ENCODE measurements at places on chromosomes 11 and 22.

DNA sequence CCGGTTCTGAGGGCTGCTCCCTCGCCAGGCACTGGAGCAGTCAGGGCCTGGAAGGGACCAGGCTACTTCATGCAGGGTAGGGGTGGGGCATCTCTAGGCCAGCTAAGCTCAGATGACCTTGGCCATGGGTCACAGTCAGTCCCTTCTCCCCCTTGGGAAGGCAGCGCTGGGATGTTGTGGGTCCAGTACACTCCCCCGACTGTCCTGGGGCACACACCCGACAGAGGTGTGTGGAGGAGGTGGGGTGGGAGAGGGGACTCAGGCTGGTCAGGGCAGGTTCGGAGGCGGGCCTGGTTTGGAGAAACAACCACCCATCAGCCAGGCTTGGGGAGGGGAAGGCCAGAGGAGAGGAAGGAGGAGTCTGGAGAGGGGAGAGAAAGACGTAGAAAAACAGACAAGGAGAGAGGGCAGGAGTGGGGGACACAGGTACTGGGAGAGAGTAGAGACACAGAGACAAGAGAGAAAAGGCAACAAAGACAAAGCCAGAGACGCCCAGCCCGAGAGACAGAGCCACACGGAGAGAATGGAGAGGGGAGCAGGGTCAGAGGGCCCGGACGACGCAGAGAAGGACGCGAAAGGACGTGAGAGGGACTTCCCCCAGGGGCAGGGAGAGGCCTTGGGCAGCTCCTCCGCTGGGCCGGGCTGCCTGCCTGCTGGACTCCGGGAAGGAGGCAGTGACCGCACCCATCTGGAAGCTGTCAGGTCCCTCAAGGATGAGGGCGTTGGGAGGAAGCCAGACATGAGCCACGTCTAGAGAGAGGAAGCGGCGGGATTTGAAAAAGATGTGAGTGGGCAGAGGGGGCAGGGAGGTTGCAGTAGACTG, 30.6 kb upstream of the TSKU start:
- no peak for DNase-seq

DNA sequence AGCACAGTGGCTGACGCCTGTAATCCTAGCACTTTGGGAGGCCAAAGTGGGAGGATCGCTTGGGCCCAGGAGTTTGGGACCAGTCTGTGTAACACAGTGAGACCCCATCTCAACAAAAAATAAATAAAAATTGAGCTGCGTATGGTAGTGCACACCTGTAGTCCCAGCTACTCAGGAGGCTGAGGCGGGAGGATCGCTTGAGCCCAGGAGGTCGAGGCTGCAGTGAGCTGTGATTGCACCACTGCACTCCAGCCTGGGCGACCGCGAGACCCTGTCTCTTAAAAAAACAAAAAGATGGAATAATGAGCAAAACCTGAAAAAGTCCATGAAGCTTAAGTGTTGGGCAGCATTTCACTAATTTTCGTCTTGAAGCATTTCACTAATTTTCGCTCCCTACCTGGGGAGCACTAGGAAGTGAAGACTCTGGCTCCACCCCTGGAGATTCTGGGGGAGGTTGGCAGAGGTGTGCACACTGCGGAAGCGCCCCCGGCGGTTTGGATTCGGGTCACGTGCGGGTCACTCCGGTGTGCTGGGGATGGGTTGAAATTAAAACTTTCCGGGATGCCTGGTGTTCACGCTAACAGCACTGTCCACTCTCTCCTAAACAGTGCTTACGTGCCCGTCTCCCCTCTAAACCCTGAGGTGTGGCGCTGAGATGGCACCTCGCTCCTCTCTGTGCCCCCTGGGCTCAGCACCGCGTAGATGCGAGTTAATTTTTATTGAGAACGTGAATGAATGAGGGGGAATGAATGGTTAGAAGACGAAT, 906 bp upstream of the NAA40 start:
- no peak for DNase-seq

- DNase-seq = no peak
Observed at GRCh38 chr11:15884141-15884540, 472.2 kb downstream of the SOX6 start.

DNA sequence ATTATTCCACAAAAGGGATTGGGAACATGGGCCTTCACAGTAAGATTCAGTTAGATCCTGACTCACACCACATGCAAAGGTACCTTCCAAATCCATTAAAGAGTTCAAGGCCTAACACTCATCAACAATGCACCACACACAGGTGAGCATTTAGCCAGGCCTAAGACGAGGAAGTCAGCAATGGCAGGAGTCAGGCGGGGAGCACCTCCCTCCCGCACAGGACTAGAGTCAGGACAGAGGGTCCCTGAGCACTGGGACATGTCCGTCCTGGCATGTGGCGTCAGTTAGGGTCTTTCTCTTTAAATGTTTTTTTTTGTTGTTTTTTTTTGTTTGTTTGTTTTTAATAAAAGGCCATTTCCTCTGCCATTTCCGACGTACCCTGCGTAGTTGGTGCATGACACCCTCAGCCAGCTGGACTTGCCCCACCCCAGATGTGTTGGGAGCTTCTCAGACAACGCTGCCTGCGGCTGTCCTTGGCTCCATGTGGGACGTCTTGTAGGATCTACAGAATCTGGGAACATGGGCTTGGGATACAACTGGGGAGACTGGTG, 1458.6 kb downstream of the BRD1 start:
- peak; percentile 54 for DNase-seq

DNA sequence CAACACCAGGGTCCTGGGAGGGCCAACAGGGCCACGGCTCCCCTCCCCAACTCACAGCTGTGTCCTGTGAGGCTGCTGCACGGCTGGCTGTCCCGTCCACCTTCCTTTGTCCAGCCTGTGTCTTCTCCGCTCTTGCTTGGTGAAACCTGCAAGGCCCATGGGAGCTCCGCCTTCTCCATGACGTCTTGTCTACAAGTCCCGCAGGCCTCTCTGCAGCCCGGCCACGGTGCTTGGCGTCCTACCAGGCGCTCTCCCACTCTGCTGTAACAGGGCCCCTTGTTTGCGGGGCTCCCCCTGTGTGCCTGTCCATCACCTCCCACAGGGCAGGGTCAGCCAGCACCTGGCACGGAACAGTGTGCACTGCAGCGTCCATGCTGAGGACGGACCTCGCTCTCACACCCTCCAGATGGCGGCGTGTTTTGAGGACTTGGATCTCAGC, 866.8 kb downstream of the TBC1D22A start:
- no peak for DNase-seq

DNA sequence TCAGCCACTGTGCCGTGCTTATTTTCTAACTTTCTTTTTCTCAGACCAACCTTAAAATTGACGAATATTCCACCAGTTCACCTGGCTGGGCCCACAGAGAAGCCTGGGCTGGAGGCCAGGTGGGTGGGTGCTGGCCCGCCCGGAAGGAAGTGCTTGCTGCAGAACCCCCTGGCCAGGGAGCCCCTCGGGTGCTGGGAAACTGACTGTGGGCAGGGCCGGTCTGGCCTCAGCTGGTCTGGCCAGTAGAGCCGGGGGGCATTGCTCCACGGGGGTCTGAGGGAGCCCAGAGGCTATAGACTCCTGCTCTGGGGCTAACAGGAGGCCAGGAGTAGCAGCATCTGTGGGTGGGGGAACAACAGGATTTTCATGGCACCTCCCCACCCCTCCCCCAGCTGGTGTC, 6.8 kb upstream of the CHID1 start:
- DNase-seq = no peak

DNA sequence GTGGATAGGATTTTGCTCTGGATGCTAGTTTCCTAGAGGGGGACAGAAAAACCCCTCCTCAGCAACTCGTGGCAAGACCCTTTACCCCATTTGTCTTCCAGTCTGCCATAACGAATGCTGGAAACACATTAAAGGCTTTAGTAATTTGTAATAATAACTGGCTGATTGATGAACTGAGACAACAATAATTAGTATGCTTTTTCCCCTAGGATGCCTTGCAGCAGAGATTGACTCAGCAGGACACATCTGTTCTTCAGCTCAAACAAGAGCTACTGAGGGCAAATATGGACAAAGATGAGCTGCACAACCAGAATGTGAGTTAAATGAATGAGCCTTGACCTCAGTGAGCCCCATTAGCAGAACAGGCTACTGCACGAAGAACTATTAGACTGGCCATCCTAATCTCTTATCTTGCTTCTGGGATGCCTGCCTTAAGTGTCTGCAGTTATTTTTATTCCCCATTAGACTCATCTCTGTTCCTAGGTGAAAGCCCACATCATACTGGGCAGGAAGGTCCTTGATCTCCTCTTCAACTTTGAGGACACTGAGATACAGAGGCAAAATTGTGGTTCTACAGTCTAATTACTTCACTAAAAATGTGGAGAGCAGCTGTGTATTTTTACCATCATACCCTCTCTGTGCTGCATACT, 32.9 kb upstream of the DLAT start:
- no peak for DNase-seq

- DNase-seq = no peak
Observed at GRCh38 chr11:107792049-107792443, 66.5 kb downstream of the SLC35F2 start.

- no peak for DNase-seq
Observed at GRCh38 chr22:46576556-46577367, 39.3 kb upstream of the CELSR1 start.

DNA sequence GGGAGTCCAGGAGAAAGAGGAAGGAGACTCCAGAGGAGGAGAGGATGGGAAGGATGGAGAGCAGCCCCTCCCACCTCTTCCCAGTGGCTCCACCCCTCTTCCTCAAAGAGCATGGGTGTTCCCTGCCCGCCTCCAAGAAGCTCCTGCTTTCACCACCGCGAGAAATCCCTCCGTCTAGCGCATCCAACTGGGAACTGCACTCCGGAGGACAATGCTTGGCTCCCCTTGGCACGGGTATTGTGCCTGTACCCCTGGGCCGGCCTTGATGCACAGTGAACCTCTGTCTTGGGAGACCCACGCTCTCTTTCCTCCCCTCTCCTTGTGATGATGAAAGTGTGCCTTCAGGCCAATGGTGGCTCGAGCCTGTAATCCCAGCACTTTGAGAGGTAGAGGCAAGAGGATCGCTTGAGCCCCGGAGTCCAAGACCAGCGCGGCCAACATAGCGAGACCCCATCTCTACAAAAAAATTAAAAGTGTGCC, 14.9 kb upstream of the ADA2 start:
- DNase-seq = peak; percentile 88

GRCh38 chr11:123168955-123169484, 26.0 kb downstream of the CLMP start:
- no peak for DNase-seq

DNA sequence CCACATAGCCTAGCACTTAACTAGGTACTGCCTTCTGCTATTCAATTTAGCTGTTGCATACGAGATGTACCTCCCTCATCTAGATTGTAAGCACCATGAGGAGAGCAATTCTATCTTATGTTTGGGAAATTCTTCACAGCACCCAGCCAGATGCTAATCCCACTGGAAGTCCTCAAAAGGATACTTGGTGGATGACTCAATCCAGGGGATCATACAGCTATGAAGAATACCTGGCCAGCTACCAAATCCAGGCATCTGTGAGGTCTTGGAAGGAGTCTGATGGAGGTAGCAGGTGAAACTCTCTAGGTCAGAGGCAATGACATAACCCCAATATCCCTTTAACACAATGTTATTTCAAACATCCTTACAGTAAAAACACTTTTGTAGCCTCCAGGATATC, 167.8 kb upstream of the NCAM1 start:
- DNase-seq = no peak

GRCh38 chr22:37757663-37758062, 50.1 kb upstream of the GCAT start:
- no peak for DNase-seq

DNA sequence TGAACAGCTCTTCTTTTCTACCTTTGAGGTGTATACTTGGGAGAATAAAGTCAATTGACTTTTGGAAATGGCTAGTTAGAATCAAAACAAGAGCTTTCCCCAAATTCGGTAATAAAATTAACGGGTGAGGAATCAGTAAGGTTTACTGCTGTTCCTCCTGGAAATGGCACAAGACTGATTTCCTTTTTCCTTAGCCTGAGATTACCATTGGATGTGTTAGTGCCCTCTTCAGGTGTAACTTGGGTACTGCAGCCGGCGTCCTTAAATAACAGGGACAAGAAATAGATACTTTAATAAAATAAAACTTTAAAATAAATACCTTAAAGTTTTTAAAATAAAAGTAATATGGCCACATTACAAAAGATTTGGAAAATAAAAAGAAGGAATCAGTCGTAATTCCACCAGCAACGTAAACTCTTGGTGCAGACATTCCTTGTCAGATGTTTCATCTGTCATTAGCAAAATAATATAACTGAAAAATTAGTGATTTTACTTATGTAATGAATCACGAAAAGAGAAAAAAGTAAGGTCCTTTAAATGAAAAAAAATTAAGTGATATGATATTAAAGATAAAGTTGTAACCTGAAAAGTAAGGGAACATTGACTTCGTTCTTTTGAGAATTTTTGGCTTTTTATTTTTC, 29.7 kb downstream of the ZFTA start:
- peak; percentile 84 for DNase-seq

- DNase-seq = no peak
Observed at GRCh38 chr11:115324581-115325432, 179.4 kb downstream of the CADM1 start.

GRCh38 chr11:115333121-115333520, 171.1 kb downstream of the CADM1 start:
- DNase-seq = no peak

DNA sequence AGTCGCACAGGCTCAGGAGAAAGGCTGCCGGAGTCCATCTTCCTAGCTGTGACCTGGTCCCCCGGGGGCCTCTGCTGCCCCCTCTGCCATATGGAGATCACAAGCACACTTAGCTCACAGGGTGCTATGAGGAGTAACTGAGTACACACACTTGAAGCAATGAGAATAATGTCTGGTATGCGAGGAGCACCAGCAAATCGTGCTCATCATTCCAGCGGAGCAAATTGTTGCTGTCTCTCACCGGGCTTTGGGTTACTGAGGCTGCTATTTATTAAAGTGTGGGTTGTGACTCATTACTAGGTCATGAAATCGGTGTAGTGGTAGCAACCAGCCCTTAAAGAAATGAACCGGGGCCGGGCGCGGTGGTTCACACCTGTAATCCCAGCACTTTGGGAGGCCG, 48.1 kb upstream of the EIF3D start:
- DNase-seq = no peak

GRCh38 chr22:44269757-44270555, 42.8 kb downstream of the SHISAL1 start:
- no peak for DNase-seq

DNA sequence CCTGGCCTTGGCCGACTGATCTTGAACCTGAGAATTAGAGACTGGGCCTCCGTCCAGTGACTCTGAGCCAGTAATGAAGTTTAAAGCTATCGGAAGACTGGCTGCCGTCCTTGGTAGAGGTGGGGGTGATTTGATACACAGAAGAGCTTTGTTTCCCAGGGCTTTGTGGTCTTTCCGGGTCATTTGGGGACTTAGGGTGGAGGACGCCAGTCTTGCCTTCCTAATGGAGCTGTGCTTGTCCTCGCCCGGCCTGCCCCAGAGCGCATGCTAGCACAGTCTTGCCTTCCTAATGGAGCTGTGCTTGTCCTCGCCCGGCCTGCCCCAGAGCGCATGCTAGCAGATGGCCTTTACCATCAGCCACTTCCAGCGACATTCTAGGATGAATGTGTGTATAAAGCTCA, 65.8 kb downstream of the ST3GAL4 start:
- no peak for DNase-seq

DNA sequence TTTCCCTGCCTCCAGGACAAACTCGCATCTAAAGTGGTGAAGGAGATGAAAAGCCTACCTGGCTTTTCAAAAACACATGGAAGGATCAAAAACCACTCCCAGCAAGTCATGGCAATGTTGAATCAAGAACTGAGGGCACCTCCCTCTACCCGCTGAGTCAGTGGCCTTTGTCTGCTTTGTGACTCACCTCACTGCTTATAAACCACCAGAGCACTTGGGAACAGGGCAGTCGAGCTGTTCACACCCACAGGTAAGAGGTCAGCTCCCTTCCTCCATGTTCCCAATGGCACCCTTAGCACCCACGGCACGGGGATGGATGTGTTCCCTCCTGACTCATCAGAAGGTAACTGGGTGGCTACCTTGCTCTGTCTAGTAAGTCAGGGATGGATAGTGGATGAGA, 21.7 kb downstream of the TENM4 start:
- no peak for DNase-seq
